ENCODE measurements at places on chromosomes 3 and 15.

DNA sequence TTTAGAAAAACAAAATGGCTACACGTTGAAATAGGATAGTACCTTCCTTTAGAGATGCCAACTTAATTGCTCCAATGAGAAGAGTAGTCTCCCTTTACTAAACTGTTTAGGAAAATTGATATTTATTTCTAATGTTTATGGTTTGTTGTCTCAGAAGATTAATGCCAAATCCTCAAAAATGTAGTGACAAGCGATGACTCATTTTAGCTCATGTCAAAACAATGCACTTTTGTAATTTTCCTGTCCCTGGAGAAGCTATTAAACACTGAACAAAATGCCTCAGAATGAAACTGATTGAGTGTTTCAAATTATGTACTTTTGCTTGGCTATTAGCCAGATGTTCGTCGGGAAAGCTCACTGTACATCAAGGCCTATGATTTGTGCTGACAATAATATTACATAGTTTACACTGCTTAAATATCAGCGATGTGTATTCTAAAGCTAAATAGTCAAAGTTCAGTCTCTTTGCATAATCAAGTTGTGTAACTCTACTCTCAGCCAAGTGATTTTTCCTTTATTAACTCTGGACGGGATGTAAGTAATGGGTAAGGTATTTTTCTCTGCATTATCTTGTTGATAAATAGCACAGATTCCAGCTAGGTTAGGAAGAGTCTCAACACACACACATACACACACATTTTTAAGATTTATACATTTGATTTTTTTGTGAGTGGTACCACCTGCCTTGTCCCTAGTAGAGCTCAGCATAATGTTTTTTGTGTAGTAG lies 83.7 kb downstream of the CMSS1 start:
- no peak for DNase-seq

GRCh38 chr3:159787794-159788205 lies 200.8 kb upstream of the IL12A start:
- no peak for DNase-seq

DNA sequence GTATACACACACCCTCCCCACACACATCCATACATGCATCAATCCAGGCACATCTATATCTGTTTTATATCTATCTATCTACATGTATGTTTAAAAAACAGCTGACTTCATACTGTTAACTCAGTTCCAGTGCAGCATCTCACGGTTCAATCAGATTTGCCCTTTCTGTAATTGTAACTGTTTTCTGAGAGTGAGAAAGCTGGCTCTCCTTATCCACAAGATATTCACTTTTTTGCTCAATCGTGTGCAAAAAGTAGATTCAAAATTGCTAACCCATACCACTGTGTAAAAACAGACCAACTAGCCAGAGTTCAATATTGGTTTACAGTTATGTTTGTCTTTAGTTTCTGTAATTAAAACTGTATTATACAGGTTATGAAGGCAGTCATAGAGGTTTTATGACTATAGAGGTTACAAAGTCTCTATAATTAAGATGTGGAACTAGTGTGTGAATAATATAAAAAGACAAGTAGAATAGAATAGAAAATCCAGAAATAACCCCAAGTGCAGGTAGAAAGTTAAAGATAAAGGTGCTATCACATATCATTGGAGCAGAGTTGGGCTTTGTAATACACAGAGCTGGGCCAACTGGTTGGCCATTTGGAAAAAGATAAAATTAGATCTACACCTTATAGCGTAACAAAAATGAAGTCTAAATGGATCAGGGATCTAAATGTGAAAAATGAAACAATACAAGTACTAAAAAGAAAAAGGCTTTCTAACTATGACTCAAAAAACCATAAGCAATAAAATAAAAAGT lies 20.1 kb upstream of the MCF2L2 start:
- no peak for DNase-seq

DNA sequence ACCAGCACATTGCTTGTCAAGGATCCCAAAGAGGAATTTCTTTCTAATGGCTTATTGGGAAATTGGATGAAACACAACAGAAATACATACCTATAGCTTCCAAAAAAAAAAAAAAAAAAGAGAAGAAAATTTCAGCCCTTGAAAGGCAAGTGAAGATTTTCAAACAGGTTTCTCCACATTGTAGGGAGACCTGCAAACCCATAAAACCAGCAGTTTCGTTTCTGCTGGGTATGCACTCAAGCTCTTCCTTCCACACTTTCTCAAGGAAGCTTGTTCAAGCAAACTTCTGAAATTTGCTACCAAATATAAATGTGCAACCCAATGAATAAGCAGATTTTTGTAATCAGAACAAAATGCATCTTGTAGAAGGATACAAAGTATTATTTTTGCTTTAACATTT lies 15.9 kb upstream of the SH3BP5 start:
- DNase-seq = no peak

DNA sequence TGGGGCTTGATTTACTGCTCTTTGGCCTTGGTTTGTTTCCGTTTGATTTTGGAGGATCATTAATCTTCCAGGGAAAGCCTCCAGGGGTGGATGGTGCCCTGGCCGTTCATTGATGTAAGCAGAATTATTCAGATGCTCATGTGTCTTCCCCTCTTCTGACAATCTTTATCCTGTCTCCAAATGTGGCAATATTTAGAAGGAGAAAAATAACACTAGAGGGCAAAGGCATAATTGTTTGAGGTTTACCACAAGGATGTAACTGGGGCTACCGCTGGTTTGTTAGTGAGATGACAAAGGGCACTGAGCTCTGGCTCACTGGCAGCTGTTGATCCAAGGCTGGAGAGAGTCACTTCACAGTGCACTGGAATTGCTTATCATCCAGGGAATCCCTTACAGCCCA lies 18.2 kb upstream of the PLCL2 start:
- DNase-seq = no peak

GRCh38 chr3:159916052-159916451 lies 72.6 kb upstream of the IL12A start:
- no peak for DNase-seq

DNA sequence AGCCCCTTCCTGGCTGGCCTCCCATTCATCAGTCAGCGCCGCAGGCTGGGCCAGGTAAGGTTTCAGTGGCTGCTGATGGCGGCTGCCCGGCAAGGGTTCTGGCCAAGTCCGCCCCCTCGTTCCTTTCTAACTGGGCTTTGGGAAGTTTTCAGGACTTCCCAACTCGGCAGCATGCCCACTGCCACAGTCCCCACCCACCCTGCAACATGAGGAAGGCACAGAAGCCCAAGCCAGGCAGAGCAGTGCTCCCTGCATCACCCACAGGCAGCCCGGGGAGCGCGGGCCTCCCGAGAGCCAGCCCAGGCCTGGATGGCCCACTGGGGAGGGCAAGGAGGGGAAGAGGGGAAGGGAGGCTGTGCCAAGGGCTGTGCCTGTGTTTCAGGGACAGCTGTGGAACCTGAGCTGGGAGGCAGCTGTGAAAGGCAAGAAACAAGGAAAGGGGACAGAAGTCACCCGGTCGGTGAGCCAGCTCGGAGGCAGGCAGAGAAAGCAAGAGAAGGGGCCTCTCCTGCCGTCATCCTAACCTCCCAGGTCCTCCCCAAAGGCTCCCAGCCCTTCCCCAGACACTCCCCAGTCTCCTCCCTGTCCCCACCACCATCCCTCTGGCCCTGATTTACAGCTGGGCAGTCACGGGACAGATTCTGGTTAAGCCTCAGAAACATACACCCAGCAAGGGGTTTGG lies 73.9 kb downstream of the CPN2 start:
- DNase-seq = no peak

DNA sequence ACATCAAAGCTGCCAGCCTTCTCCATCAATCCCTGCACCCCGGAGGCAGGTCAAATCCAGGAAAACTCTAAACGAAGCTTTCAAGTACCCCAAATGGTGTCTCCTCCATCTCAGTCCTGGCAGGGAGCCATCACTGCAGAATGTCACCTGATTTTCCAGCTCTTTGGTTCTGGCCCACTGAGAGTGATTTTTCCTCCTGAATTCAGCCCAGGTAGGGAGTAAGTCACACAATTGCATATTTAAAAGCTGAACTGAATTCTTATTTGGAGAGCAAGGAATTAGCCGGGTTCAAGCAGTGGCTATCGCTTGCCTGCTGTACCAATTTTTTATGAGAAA lies 5.3 kb downstream of the RFTN1 start:
- DNase-seq = no peak

- no peak for DNase-seq
Measured at GRCh38 chr3:66722675-66723074, 221.9 kb upstream of the LRIG1 start.

DNA sequence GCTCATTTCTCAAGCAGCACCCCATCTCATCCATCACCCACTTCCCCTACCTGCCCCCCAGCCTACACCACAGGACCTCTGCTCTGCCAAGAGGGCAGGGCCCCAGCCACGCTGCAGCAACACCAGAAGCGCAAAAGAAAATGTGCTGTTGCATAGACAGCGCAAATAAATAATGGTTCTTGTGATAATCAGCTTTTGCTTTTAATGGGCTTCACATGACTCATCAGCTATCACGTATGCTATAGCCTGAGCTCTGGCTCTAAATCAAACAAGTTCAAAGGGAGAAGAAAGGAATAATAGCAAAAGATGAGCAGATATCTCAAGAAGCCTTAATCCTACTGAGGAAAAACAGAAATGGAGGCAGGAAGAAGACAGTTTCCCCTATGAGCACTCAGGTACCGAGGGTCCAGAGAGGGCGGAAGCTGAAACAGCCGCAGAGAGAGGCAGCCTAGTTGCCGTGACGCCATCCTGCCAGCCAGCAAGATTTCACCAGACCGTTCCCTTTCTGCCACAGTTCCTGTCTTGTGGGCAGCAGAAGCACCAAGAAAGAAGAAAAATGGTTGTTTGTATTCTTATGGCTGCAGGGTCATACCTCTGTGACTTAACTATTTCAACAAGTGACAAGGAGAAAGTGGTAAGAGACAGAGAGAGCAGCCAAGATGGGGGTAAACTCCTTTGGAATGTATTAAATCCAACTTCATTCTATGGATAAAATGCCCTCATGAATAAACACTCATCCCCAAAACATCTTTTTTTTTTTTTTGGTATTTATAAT lies 22.0 kb downstream of the RAB27A start:
- DNase-seq = no peak

DNA sequence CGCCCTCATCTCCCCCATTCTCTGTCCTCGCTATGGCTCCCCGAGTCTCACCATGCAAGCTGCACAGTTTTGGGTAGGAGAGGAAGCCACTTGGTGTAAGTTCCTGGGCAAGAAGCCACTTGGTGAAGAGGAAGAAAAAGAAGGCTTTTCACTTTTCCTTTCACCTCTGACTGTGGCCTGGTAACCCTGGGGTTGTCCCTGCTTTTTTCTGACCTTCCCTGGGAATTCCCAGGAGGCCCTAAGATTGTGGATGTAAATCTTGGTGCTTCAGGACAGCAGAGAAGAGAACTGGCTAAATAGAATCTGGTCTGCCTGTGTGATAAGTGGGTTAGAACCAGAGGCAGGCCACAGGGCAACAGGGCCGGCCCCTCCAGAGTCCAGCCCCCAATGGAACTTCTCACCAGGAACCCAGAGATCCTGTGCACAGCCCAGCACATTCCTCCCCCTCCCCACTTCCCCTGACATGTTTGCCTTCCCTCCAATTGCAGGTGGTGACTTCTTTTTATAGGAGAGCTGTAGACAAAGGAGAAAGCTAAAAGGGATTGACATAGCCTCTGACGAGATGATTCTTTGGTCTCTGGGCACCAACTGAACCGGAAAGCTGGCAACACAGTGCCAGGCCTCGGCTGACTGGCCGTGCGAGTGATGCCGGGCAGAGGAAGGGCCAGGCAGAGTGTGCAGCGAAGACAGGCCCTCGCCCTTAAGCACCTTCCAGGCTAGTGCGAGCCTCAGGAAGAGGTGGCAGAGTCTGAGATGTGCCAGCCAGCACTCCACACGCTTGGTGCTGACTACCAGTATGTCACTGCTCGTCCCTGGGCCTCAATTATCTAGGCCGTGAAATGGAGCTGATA lies 19.4 kb upstream of the SKOR1 start:
- no peak for DNase-seq

DNA sequence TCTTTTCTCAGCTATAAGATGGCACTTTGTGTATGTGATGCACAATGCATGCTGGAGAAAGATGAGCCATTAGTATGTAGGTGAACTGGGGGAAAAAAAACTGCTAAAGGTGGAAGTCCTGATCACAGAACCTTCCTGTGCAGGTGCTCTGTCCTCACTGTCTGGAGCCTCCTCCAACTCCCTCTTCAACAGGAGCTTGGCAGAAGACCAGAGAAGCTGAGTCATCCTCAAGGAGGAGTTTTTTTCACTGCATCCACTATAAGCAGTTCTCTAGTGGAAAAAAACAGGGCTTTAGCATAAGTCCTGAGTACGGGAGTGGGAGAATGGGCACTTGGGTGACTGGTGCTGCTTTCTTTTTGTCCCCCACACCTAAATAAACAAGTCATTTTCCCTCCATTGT lies 168.4 kb upstream of the CADPS start:
- DNase-seq = no peak

DNA sequence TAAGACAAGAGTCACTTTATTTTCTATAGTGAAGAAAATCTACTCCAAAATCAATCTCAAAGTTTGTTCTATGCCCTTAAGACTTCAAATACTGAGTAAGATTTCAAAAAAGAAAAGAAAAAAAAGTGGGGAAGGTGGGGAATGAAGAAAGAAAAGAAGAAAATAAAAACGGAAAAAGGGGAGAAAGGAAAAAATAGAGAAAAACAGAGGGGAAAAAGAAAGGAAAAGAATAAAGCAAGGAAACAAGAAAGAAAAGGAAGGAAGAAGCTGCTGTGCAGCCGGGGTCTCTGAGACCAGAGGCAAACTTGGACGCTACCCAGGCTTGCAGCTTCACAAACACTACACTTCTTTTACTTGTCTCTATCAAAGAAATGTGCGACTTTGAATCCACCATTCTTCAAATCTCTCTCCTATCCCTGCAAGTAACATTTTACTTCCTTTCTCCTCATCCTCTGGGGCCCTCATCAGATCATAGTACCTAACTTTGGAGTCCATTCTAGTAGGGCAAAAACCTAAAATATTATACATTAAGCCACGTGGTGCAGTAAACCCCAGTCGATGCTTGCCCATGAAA lies 279.8 kb downstream of the FOXP1 start:
- no peak for DNase-seq

- DNase-seq = no peak
Measured at GRCh38 chr3:100081986-100082692, 32.2 kb downstream of the FILIP1L start.

DNA sequence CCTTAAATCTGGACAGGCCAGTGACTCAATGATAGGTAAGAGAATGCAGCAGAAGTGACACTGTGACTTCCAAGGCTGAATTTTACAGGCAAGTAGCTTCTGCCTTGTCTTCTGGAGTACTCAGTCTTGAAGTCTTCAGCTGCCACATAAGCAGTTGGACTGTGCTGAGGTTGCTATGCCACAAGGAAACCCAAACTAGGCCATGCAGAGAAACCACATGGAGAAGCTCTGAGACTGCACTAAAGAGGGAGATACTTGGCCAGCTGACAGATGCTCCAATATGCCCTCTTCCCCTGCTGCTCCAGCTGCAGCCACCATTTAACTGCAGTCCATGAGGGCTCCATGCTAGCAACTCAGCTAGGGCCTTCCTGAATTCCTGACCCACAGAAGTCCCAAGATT lies 119.4 kb upstream of the GADL1 start:
- no peak for DNase-seq

Measured in cortex of kidney (tissue), 1 donor.